NCI-H1417 (cell line): ENCODE measurements at places on chromosomes 2 and 18.

GRCh38 chr2:9306911-9307310 is 100.3 kb downstream of the ASAP2 start:
- DNase-seq: no peak

DNA sequence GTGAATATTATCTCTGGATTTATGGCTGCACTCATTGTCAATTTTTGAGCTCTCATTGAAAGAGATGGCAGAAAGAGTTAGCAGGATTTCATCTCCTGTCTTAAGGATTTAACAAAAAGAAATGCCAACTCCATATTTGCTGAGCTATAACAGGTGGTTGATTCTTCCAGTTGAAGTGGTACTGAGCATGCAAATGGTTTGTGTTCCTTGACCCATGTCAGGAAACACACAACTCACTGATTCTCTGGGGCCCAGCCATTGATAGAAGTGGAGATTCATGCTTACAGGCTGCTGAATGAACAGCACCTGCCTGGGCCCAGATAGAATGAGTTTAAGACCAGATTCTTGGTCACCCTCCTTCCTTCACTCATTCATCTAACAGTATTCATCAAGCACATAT is 128.8 kb downstream of the CERS6 start:
- no peak for DNase-seq

- DNase-seq: no peak
Measured at GRCh38 chr18:58393295-58393694, 235.6 kb downstream of the ALPK2 start.

GRCh38 chr2:2188941-2189340 is 142.1 kb downstream of the MYT1L start:
- DNase-seq: peak; percentile 64

DNA sequence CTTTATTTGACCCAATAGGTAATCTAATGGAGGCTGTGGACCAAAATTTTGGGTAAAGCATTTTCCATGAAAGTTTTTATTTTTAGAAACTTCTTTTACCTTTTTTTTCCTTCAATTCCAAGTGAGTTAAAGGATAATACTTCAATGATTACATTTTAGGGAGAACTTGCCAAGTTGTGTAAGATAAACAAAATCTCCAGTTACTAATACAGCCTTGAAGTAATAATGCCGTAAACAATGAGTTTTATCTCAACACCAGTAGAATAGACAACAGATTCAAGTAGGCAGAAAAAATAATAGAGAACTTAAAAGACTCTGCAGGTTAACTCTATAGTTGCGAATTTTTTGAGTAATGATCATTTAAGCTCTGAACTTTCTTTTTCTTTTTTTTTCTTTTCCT is 807.4 kb downstream of the CNTNAP5 start:
- no peak for DNase-seq

DNA sequence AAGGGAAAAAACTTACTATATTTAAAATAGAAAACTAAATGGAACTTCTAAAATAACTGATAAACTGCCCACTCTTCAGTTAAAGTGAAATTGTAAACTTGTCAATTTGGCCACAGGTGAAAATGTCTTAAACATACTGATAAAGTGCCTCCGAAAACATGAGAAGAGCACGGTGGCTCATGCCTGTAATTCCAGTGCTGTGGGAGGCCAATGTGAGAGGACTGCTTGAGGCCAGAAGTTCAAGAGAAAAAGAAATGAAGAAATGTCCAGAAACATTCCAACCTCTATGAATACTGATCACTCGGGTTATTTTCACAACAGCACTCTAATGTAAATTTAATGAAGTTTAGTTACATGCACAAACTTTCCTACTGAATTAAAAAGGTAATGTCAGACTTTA is 63.4 kb upstream of the DNER start:
- DNase-seq: no peak

DNA sequence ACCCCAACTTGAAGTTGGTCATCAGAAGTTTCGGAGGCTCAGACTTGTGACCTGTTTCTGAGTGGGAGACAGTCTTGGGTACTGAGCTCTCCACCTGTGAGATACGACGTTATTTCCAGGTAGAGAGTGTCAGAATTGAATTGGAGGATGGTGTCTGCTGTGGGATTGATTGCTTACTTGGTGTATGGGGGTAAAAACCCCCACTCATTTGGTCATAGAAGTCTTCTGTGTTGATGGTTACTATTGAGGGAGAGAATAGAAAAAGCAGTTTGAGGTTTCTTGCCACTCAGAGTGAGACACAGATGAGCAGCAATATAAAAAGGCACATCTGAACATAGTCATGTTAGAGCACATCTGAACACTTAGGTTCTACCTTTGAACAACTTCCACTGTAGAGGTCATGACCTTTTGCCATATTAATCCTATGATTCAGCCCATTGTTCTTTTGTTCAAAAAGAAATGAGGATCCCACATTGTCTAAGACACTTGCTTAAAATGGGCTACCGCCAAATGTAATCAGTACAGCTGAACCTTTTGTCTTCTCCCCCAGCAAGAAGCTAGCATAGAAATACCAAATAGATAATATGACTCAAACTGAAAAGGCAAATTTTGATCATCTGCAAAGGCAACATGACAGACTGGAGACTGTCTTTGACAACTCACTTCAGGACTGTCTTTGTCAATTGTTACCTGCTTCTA is 73.3 kb downstream of the NAB1 start:
- DNase-seq: no peak

- DNase-seq: peak; percentile 26
Measured at GRCh38 chr2:220178991-220179695, 551.7 kb downstream of the SLC4A3 start.
